ENCODE measurements at places on chromosomes 7 and 10.

GRCh38 chr7:153072806-153073205 lies 313.3 kb downstream of the ACTR3B start:
- DNase-seq: no peak

DNA sequence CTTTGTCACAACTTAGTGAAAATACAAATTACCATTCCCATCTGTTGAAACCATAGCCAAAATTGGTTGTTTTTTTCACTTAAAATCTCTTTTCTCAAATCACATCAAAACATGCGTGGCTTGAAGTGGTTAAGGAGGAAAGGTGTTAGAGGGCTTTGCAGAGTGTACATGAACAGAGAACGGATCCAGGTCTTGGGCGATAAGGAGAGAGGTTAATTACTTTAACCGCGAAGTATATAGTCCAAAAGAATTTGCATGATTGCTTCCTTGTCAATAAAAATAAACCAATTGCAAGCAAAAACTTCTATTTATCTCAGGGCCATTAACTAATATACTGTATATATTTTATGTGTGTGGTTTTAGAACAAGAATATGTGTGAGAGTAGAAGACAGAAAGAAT lies 813.9 kb upstream of the SORCS1 start:
- no peak for DNase-seq

DNA sequence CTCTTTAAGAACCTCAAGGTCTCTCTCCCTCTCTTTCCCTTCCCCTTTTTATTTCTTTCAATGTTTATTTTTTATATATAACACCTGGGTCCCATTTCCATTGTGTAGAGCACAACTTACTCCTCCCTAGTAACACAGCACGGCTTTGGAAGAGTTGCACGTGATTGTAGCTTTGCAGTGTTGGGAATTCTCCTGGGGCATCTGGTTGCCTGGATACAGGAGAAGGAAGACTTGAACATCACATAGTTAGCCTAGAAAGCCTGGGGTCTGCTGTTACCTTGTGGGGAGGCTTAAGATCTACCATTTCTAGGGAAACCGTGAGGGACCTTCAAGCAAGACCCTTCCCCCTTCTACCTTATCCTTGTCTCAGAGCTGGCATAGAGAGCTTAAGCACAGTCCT lies 41.1 kb upstream of the NFKB2 start:
- no peak for DNase-seq

DNA sequence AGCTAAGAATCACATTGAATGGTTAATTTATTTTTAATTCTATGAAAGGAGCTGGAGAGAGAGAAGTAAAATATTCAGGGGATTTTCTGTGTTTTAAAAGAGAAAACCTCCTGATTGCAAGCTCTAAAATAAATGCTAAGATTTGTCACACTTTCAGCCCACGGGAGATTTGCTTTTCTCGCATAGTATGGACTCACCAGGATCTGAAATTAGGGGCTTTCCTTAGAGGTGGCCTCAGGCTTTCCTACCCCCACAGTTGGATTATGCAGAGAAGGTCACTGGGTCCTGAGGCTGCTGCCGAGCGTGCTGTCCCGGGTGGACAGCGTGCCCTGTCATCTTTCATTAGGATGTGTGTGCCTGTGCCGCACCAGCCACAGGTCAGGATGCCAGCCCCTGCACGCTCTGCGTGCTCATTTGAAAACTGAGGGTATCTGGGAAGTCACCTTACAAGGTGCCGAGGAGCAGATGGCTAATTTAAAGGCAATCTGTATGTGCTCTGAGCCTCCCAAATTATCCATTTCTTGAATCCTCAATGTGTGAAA lies 258.8 kb downstream of the CELF2 start:
- DNase-seq: no peak

GRCh38 chr10:11921800-11922392 lies 98.7 kb downstream of the PROSER2 start:
- no peak for DNase-seq

GRCh38 chr10:69470463-69471384 lies 19.5 kb downstream of the TSPAN15 start:
- no peak for DNase-seq

DNA sequence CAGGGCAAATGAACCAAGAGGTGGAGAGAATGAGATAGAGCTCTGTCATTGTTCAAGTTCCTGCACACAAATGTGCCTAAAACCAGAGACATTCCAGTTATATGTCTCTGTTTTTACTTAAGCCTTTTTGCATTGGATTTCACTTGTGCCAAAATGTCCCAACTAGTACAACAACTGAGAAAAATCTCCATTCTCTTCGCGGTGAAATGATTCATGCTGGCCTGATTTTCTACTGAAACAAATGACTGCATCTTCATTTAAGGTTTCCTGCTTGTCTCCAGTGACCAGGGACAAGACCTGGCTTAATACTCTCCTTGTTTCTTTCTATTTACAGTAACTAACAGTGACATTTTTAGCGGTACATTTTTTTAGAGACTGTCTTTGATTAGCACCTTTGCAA lies 714.9 kb downstream of the KCNMA1 start:
- peak; percentile 37 for DNase-seq

DNA sequence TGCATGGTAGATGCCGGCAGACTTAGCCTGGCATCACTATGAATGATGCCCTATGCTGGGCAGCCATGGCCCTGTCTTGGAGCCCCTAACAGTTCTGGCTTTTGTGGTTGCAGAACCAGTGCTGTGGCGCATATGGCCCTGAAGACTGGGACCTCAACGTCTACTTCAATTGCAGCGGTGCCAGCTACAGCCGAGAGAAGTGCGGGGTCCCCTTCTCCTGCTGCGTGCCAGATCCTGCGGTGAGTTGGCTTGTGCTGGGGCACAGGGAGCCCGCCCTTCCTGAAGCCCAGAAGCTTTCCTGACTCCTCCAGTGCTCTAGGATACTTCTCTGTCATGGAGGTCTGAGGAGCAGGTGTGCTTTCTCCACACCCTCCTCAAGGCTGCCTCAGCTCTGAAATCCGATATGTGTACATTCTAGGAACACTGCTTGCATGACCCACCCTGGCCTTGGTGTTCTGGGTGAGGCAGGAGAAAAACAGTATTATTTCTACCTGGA lies 25.6 kb upstream of the SH2D4B start:
- DNase-seq: no peak

- no peak for DNase-seq
Observed at GRCh38 chr10:66183028-66183427, 742.8 kb upstream of the LRRTM3 start.

DNA sequence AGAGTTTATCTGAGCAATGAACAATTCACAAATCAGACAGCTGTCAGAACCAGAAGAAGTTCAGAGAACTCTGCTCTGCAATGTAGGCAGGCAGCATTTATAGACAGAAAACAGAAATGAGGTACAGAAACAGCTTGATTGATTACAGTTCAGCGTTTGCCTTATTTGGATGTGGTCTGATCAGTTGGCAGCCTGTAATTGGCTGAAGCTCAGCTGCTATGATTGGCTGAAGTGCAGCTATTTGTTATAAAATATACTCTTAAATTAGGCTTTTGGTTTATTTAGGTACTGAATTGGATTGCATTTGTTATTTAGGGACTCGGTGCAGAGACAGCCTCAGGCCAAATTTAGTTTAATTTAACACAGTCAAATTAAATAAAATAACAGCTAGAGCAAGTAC lies 85.8 kb upstream of the JAZF1 start:
- no peak for DNase-seq

GRCh38 chr10:124461642-124462347 lies at the start of gene LHPP:
LHPP (plus strand) TSS chr10:124461823; CDS start chr10:124461863, 40 bp downstream.
- peak; percentile 94 for DNase-seq

DNA sequence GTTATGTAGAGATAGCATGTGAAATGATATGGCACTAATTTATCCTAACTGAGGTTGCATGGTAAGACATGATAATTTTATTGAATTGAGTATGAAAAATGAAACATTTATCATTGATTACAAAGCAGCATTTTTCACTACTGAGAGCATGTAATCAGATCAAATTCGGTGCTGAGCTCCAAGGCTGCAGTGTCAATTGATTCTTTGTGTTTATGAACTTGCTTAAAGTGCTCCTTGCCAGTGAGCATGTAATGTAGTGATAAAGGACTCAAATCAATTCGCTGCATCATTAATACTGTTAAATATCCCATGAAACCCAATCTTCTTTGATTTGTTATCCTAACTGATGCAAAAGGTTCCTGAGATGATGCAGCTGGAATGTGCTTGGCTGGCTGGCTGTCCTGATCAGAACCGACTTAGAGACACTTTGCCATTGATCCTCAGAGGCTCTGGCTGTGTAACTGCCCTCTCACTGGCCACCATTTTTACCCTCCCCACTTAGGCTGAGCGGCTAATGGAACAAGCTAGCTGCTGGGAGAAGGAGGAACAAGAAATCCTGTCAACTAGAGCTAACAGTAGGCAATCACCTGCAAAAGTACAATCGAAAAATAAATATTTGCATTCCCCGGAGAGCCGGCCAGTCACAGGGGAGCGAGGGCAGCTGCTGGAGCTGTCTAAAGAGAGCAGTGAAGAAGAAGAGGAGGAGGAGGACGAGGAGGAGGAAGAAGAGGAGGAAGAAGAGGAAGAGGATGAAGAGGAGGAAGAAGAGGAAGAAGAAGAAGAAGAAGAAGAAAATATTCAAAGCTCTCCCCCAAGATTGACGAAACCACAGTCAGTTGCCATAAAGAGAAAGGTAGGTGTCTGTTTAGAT lies 89.8 kb upstream of the SAMD8 start:
- no peak for DNase-seq

DNA sequence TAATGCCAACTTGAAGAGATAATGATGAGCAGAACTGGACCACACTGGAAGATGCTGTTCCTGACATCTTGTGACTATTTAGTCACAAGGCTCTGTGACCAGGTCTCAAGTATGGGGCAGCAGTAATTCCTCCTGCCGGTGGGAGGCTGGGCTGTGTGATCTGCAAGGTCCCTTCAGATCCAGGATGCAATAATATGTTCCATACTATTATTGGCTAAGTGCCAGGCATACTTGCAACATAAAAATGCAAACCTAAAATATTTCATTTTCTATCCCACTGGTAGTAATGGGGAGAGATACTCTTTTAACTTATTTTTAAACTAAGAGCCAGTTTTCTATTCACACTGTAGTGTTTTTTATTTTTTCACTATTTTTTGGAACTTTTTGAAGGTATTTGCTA lies 171.5 kb downstream of the CYP26A1 start:
- no peak for DNase-seq

- DNase-seq: no peak
Observed at GRCh38 chr7:135918134-135918533, 59.0 kb downstream of the MTPN start.

DNA sequence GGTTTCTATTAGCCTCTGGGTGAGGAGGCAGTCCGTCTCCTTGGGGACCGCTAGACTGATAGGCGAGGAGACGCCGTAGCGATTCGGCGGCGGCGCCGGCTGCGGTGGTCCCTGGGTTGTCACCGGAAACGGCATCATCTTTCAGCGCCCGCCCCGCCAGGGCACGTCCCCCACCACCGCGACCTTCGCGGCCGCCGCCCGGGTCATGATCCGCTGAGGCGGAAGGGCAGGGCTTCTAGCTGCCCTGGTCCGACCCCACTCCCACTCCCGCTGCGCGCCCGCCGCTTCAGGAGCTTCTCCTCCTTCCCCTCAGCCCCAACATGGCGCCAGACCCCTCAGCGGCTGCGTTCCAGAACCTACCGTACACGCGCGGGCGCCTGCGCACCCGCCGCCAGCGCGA lies at the start of gene PAPOLB:
Gene PAPOLB (minus strand): TSS at position 358 of the 400 bp plus-strand sequence. CDS start 220 bp downstream, at position 138.
- no peak for DNase-seq

DNA sequence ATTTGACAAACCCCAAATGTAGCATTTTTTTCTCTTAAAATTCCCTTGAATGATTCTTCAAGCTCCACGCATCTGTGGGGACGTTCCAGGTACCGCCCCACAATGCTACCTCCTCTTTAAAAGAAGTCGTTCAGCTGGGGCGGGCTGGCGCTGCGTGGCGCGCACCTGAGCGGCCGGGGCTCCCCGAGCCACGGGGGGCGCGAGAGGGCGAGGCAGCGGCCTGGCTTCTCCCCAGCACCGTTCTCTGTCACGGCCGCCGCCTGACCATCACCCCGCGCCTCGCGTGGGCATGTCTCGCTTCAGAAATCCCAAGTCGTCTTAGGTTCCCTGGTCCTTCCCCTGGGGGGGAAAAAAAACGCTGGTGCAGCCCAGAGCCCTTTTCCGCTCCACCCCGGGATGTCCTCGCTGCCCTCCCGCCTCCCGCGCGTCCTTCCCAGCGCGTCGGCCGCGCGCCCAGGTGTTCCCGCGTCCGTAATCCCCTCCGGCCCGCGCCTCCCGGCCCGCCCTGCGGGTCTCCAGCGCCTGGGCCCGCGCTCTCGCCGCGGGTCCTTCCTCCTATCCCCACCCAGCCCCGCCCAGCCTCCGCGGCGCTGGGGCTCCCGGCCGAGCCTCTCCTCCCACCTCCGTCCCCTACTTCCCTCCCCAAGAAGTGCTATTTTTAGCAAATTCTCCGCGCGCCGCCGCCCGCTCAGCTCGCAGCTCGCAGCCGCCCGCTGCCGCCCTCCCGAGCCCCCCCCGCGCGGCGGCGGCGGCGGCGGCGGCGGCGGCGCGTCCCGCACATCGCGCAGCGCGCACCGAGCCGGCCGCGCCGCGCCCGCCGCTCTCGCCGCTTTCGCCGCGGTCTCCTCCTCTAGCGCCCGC lies 58.7 kb upstream of the PRPS1L1 start:
- DNase-seq: peak; percentile 5

DNA sequence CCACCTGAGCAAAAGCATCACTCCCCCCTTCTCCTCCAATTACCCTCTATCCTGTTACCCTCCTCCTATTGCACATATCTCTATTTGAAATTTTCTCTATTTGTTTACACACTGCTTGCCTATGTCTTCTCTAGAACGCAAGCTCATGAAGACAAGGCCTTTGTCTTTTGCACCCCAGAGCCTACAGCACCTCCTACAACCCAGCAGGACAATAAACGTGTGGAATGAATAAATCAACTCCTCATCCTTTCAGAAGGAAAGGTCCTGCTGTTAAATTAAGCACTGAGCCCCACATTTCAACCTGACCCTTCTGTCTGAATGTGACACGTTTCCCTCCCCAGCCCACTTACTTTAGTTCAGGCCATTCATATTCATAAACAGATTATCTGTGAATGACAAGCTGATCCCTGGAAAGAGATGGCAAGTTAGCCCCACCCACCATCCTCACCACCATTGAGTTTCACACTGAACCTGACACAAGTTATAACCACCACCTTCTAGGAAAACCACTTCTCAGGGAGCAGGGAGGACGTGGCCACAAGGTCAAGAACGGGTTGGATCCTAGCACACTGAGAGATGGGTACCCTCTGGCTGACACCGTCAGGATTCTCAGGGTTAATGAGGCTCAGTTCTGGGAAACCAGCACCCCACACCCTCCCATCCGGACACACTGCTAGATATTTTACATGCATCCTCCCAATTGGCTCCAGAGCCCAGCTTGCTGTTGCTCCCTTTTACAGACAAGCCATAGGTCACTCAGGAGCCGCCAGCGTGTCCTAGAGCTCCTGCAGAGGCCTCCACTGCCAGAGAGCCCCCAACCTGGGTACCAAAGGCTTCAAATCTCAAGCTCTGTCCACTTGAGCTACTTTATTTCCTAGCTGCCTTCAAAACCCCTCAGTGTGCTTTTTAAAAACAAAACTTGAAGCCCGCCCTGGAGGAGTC lies 934 bp downstream of the PRTFDC1 start:
- peak; percentile 16 for DNase-seq
